ENCODE measurements at places on chromosomes 2 and 18.

GRCh38 chr18:30106356-30106755 is 936.2 kb downstream of the DSC3 start:
- peak; percentile 21 for DNase-seq

DNA sequence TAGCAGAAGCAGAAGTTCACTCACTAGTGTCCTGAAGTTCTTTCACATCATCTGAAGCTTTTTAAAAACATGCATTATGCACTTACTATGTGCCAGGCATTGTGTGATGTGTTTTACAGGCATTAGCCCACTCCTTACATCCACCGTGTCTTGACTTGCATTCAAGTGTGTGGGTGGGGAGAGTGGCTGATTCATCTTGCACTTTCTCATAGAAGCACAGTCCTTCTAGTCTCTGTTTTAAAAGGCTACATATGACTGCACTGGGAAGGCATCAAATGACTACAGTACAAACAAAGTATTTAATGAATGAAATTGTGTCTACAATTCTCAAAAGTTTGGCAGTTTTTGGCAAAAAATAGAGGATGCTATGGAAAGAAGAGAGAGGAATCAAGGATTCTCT is 21.6 kb upstream of the DSC3 start:
- DNase-seq = no peak

DNA sequence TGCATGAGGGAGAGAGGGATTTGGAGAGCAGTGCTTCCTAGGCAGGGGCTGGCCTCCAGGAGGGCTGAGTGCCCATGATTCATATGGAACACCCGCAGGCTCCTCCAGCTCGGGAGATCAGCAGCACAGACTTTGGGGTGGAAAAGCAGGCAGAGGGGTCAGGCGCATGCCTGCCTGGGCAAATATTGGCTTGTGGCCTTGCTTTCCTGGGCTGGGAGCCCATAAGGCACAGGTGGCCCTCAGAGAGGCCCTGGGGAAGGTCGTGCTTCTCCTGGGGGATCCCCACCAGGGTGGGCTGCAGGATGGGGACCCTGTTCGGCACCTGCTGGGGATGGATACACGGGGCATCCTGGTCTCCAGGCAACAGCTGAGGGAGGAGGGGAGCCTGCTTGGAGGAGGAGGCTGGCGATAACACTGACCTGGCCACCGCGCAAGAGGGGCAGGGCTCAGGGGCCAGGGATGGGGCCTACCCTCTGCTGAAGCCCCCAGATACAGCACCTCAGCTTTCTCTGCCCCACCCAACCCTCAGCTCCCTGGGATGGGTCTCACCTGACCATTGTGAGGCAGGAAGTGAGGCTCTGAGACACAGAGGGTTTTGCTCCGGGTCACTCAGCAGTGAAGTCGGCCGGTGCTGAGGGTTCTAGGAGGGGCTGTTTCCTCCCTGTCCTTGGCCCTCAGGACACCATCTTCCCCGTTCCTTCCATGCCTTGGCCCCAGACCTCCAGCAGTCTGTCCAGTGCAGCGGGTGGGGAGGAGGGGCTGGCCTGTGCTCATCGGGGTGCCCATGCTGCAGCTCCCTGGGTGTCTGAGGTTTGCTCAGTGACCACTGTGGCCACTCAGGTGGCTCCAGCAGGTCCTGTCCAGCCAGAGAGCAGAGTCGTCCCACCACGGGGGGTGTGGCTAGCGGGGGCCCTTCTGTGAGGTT is 12.0 kb downstream of the AQP12A start:
- no peak for DNase-seq

GRCh38 chr18:61703508-61703907 is 189.3 kb downstream of the RNF152 start:
- peak; percentile 73 for DNase-seq

GRCh38 chr18:8668381-8668780 is 37.0 kb upstream of the MTCL1 start:
- DNase-seq = no peak

DNA sequence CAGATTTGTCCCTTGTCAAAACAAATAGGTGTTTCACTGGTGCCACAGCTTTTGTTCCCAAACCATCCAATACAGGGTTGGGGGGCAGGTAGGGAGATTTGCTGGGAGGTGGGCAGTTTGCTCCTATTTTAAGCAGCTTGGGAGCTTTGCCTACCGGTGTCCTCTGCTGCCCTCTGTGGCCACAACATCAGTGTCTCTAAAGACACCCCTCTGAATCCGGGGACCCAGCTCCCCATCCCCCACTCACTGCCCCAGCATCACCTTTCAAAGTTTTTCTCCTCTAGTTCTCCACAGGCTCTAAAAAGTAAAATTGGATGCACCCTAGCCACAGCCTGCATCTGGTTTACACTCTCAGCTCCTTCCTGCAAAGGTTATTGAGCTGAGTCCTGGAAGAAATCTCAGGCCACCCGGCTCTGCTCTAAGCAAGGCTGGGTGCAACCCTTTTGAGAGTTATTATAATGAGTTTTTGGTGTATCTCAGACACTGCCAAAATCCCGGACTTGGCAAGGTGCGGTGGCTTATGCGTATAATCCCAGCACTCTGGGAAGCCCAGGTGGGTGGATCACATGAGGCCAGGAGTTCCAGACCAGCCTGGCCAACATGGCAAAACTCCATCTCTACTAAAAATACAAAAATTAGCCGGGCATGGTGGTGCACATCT is 2.9 kb upstream of the EPAS1 start:
- DNase-seq = peak; percentile 46

DNA sequence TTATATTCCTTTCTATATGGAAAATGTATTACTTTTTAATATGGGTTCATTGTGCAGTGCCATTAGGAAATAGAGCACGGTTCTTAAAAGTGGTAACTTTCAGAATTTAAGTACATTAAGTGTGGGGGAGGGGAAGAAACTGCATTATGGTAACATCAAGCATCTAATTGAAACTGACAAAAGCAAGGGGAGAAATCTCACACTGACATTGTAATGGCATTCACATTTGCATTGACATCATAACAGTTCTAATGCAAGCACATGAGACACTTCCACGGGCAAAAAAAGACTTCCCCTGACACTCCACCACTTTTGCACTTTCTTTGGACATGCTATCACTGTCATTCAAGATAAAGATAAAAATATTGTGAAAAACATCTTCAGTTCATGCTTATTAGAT is 431.3 kb upstream of the SMIM21 start:
- no peak for DNase-seq

DNA sequence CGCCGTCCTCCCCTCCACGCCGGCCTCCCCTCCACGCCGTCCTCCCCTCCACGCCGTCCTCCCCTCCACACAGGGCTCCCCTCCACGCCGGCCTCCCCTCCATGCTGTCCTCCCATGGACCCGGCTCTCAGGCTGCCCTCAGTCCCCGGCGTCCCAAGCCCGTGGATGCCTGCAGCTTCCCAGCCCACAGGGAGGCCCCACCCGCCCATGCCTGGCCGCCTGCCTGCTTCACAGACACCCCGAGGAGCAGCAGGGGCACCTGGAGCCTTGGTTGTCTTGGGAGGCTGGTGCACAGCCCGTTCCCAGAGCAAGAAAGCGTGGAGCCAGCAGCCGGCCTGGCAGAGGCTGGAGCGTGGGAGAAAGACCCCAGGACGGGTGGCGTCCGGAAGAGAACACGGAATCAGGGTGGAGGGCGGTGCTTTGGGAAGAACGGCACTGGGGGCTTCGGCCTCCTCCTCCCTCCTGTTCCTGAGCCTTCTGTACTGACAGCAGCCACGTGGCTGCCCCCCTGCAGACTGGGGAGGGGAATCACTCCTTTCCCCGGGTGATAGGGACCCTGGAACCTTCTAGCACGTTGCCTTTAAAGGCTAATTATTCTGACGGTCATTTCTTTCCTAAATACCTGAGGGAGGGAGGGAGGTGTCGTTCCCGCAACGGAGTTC is 26.2 kb upstream of the KCNG2 start:
- DNase-seq = no peak

- DNase-seq = peak; percentile 38
Observed at GRCh38 chr2:174120346-174120745, 128.0 kb downstream of the OLA1 start.

DNA sequence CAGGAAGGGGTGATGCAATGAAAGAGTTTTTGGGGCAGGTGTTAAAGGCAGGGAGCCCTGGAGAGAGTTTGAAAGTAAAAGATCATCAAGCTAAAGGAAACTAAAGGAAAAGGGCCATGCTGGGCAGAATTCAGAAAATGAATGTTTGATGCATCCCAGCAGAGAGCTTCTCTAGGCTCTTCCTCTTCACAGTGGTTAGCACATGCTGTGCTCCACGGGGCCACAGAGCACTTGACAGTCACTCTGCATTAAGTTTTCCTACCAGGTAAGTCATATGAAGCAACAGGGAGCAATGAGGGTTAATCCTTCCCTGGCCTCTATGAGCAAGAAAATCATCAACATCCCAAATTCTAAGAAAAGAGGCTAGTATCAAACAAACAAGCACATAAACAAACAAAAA is 895.2 kb downstream of the TRIB2 start:
- no peak for DNase-seq

DNA sequence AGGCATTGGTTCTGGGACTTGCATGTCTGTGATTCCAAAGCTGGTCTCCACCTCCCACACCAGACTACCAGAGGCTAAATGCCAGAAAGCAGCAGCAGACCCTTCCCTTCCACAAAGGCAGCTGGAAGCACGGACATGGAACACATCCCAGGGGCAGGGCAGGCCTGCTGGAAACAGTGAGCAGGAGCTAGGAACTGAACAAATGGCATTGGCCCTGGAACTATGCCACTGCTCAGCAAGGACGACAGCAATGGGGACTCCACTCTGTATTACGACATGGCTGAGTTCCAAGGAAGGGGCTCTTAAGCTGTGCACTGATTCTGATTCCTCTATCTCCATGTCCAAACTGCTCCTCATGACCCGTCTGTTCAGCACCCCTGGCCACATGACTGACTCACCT is 77.8 kb upstream of the TFCP2L1 start:
- DNase-seq = no peak

DNA sequence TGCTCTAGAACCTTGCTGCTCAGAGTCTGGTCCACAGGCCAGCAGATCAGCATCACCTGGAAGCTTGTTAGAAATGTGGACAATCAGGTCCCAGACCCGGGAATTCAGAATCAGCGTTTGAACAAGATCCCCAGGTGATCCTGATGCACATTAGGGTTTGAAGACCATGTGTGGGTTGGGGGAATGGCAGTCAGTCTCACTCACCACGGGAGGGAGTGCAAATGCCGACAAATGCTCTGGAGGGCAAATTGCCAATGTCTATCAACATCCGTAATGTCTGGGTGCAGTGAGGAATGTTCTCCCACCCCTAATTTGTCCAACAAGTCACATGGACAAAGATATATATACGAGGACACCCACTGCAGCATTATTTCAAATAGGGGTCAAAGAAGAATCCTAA is 34.5 kb downstream of the INPP5D start:
- DNase-seq = no peak

DNA sequence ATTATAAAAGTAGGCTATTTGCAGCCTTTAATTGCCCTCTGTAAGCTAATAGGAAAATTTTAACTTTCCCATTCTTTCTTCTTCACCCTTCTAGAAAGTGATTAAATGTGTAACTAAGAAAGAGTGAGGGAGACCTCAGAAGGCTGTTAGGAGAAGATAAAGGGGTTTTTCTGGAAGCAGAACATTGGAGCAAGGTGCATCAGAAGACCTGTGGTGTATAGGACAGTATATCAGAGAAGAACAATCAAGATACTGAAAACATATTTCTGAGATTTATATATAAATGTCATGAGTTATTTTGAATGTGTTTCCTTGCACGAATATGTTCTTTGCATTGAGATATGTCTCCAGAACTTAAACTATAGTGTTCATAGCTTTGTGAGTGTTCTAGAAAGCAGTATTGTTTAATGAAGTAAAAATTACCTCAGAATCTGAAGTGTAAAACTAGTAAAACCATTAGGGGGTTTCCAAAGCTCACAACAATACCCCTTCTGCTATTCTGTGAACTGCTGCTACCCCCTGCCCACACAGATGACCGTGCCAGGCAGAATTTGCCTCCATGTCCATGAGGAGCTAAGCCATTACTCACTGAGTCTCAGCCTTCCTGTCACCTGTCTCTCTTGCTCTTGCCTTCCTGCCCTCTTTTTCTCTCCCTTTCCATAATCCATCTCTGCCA is 537.9 kb downstream of the EPHA4 start:
- DNase-seq = no peak

DNA sequence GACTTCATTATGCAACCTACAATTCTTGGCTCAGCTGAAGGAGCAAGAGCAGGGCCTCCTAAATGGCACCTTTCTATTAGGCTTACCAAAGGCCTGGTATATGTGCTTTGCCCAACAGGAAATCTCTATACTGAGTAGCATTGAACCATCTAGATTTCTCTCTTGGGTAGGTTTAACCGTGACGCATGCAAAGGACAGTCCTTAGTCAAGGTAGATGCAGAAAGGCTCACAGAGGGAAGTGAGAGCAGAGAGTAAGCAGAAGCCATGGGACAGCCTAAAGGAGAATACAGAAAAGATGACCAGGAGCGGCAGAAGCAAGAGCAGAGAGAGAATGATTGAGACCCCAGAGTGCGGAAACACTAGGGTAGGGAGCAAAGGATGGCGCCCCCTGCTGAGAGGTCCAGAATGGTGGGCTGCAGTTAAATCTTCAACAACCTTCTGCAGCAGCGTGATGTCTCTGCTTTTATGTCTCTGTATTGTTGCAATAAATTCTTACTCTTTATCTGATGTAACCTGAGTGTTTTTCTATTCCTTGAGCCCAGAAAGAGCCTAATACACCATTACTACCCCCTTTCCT is 4.7 kb upstream of the OSBPL1A start:
- no peak for DNase-seq

DNA sequence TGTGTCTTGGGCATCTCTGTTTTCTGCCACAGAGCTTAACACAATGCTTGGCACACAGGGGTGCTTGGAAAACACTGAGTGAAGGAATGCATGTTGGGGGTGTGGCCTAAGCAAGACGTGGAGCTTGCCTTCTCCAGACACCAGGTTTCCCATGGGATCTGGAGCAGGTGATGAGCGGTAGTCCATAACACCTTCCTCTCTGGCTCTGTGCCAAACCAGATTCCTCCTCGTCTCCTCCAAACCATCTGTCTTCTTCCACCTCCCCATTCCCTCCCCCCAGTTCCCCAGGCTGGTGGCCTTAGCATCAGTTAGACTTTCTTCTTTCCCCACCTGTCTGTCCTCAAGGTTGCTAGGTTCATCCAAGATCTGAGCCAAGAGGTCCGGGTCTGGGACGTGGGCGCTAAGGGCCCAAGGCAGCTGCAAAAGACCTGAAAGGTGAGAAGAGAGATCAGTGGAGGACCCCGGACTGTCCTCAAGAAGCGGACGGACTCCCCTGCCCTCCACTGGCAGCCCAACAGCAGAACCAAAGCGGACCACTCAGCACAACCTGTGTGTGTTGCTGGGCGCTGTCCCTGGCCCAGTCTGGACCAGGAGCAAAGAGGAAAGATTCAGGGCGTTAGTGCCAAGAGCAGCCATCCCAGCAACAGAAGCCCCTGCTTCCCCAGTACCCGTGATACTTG is 1.2 kb upstream of the ITM2C start:
- DNase-seq = no peak

- DNase-seq = no peak
Observed at GRCh38 chr2:71422786-71423185, 30.6 kb upstream of the DYSF start.

- DNase-seq = no peak
Observed at GRCh38 chr2:178251151-178251955, 57.0 kb downstream of the OSBPL6 start.

DNA sequence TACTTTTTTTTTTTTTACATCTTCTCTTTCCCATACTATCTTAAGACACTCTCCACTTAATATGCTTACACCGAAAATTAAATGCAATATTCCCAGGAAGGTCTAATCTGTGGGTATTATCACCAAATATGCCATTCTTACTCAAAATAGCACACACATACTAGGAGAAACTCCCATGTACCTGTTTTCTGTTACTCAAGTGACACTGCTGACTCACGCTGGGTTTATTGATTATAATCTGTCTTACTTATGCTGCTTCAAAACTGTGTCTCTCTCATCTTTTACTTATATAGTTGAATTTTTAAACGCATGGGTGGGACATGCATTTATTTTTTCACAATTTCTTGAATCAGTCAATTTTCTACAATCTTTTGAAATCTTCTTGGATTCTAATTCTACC is 29.9 kb downstream of the MRPL19 start:
- no peak for DNase-seq

Measured in GM23248 (cell line).